Aorta (tissue), 5 donors: ENCODE measurements at places on chromosomes 6 and 20.

DNA sequence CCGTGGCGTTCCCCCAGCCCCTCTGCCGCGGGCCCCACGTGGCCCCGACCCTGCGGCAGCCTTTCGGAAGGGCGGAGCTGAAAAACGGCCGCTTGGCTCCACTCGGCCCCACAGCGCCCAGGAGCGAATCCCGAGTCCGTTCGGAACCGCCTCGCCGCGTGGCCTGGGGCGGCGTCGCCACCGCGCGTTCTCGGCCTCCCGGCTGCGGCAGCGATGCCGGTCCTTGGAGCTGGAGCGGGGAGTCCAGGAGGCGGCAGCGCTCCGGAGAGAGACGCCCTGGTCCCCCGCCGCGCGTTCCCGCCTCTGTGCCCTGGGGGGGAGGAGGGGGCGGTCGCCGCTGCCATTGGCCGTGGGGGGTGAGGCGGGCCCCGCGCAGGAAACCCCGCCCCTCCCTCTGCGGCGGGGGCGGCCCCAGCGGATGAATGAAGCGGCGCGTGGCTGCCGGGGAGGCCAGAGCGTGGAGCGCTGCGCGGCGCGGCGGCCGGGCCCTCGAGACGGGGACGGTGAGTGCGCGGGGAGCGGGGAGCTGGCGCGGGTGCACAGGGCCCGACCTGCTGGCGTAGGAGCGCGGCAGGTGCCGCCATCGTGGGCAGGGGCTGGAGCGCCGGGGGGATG lies at the start of gene SLCO4A1:
Gene SLCO4A1, plus strand, starts transcription at position 453 of the 615 bp plus-strand sequence. CDS start 13,952 bp downstream, outside the sequence.
- H3K4me1 ChIP-seq, result no peaks in the 10 kb centered on the region
- H3K27ac ChIP-seq, result no peak within 1 kb of the TSS
- H3K27me3 ChIP-seq, result no peaks in the 10 kb centered on the region

GRCh38 chr6:134532694-134533624 lies 215.0 kb upstream of the SGK1 start:
- no peak for DNase-seq
- H3K27ac ChIP-seq, result no peak overlapping the region
- H3K27me3 ChIP-seq, result no peaks in the 10 kb centered on the region
- H3K4me1 ChIP-seq, result no peaks in the 10 kb centered on the region
- H3K36me3 ChIP-seq, result no peaks in the 10 kb centered on the region

- H3K27ac ChIP-seq, result no peak overlapping the region
- H3K36me3 ChIP-seq, result no peaks in the 10 kb centered on the region
- no peak overlapping the region for H3K4me3 ChIP-seq
- H3K27me3 ChIP-seq, result peaks cover 3% of the 10 kb centered on the region
- H3K4me1 ChIP-seq, result no peaks in the 10 kb centered on the region
Observed at GRCh38 chr20:2820896-2821869, 5.0 kb downstream of the TMEM239 start.

- H3K4me1 ChIP-seq, result no peaks in the 10 kb centered on the region
- H3K4me3 ChIP-seq, result no peak overlapping the region
- DNase-seq, result no peak
- H3K36me3 ChIP-seq, result no peaks in the 10 kb centered on the region
- no peaks in the 10 kb centered on the region for H3K27me3 ChIP-seq
Observed at GRCh38 chr6:102759415-102759814, 1365.9 kb downstream of the GRIK2 start.

DNA sequence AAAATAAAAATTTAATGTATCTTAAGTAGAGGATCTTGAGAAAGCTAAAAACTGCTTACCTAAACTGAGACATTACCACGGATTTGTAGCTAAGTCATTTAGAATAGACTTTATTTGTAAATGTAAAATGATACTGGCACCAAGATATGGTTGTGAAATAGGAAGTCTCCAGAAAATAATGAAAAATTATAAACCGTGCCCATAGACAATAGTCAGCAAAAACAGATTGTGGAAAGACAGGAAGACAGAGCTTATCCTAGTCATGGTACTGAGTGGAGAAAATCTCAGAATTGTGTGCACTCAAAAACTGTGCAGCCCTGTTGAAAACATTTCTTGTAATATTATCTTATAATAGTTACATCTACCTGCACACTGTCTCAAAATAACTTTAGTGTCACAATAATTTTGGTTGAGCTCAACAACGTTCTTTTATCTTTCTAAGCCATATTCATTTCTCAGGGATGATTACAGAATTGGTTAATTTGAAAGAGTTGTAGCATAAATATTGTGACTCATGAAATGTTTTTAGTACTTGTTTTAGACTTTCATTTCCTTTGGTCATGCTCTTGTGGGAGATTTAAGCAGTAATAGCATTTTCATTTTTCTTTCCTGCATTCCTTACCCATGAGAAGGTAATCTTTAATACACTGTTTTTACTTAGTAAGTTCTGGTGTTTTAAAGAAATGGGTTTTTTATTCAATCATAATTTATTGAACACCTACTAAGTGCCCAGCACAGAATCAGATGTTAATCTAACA lies 174.5 kb downstream of the SOX4 start:
- H3K36me3 ChIP-seq, result no peaks in the 10 kb centered on the region
- no peaks in the 10 kb centered on the region for H3K27me3 ChIP-seq
- H3K27ac ChIP-seq, result no peak overlapping the region
- DNase-seq, result no peak
- no peak overlapping the region for H3K4me3 ChIP-seq

- H3K4me1 ChIP-seq, result no peaks in the 10 kb centered on the region
- H3K27me3 ChIP-seq, result no peaks in the 10 kb centered on the region
- H3K27ac ChIP-seq, result no peak overlapping the region
- H3K36me3 ChIP-seq, result no peaks in the 10 kb centered on the region
Observed at GRCh38 chr6:81876971-81877370, 124.5 kb upstream of the TENT5A start.

DNA sequence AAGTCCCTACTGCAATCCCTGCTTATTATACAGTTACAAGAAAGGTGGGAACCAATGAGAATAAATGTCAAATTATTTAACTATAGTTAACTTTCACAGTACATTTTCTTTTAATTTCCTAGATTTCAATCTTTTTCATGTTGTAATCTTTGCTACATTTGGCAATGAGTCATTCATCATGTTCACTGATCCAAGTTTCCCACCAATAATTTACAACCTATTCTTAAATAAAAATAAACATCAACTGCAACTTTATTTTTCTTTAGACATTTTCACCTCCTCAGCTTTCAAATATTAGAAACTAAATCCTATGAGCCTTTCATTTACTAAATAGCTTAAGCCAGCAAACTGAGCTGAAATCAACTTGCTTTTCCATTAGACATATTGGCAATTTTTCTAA lies 541.3 kb upstream of the BTBD3 start:
- no peaks in the 10 kb centered on the region for H3K27me3 ChIP-seq
- H3K4me3 ChIP-seq, result no peak overlapping the region
- no peak overlapping the region for H3K27ac ChIP-seq

DNA sequence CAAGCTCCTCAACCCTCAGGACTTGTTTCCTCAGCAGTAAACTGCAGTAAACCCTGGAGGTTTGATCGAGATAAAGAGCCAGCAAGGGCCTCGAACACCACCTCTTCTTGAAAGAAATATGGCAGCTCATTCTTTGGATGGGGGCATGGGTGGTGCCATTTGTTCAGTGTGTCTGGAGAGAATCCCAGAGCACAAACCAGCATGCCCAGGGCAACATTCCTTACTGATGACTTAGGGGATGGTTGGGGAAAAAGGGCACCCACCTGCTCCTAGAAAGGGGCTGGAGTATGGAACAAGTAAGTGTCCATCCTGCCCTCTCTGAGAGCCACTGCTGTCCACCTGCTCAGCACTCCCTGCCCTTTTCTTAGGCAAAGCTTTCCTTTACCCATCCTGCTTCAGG lies 31.3 kb upstream of the ZFAND3 start:
- no peak overlapping the region for H3K4me3 ChIP-seq
- no peaks in the 10 kb centered on the region for H3K27me3 ChIP-seq
- no peaks in the 10 kb centered on the region for H3K4me1 ChIP-seq
- no peak for DNase-seq
- no peak overlapping the region for H3K27ac ChIP-seq
- no peaks in the 10 kb centered on the region for H3K36me3 ChIP-seq

- H3K27ac ChIP-seq, result no peak overlapping the region
- H3K4me1 ChIP-seq, result no peaks in the 10 kb centered on the region
- H3K27me3 ChIP-seq, result no peaks in the 10 kb centered on the region
- no peak overlapping the region for H3K4me3 ChIP-seq
- DNase-seq, result no peak
Observed at GRCh38 chr6:157151029-157151428, 172.3 kb downstream of the TMEM242 start.

GRCh38 chr6:1759870-1760269 lies 150.2 kb downstream of the FOXC1 start:
- no peaks in the 10 kb centered on the region for H3K4me1 ChIP-seq
- no peak overlapping the region for H3K27ac ChIP-seq
- DNase-seq, result no peak
- no peaks in the 10 kb centered on the region for H3K36me3 ChIP-seq
- no peak overlapping the region for H3K4me3 ChIP-seq

GRCh38 chr20:36183155-36183944 lies 28.8 kb downstream of the EPB41L1 start:
- H3K4me3 ChIP-seq, result no peak overlapping the region
- DNase-seq, result no peak
- H3K36me3 ChIP-seq, result no peaks in the 10 kb centered on the region
- no peak overlapping the region for H3K27ac ChIP-seq
- no peaks in the 10 kb centered on the region for H3K27me3 ChIP-seq

GRCh38 chr6:145670311-145670710 lies 65.0 kb downstream of the EPM2A start:
- peaks cover 5% of the 10 kb centered on the region for H3K36me3 ChIP-seq
- no peak overlapping the region for H3K4me3 ChIP-seq
- no peaks in the 10 kb centered on the region for H3K4me1 ChIP-seq
- no peak overlapping the region for H3K27ac ChIP-seq
- no peaks in the 10 kb centered on the region for H3K27me3 ChIP-seq
- DNase-seq, result no peak

DNA sequence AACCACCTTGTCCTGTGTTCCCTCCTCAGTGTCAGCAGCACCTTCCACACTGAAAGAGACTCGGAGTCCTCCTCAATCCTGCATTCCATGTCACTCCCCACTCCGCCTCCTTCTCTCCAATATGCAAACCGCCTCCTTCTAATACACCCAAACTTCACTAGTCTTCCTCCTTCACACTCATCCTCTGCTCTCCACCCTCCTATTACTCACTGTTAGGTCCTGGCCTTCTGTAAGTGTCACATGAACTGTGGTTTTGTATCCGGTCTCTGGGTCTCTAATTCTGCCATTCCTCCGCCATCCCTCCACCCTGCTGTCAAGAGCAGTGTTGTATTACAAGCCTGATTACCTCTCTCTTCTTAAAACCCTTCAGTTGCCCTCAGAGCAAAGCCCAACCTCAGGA lies 200.5 kb upstream of the CDYL start:
- no peaks in the 10 kb centered on the region for H3K27me3 ChIP-seq
- DNase-seq, result no peak
- H3K4me3 ChIP-seq, result no peak overlapping the region
- H3K4me1 ChIP-seq, result peaks cover 3% of the 10 kb centered on the region
- H3K36me3 ChIP-seq, result no peaks in the 10 kb centered on the region

GRCh38 chr6:41428996-41429421 lies 93.6 kb downstream of the NCR2 start:
- no peaks in the 10 kb centered on the region for H3K4me1 ChIP-seq
- H3K4me3 ChIP-seq, result no peak overlapping the region
- H3K27me3 ChIP-seq, result no peaks in the 10 kb centered on the region
- no peaks in the 10 kb centered on the region for H3K36me3 ChIP-seq
- peak overlapping the region; percentile 69 for H3K27ac ChIP-seq
